ENCODE measurements at places on chromosomes 12 and 14.

- DNase-seq = no peak
Observed at GRCh38 chr14:78951602-78952001, 781.4 kb downstream of the NRXN3 start.

DNA sequence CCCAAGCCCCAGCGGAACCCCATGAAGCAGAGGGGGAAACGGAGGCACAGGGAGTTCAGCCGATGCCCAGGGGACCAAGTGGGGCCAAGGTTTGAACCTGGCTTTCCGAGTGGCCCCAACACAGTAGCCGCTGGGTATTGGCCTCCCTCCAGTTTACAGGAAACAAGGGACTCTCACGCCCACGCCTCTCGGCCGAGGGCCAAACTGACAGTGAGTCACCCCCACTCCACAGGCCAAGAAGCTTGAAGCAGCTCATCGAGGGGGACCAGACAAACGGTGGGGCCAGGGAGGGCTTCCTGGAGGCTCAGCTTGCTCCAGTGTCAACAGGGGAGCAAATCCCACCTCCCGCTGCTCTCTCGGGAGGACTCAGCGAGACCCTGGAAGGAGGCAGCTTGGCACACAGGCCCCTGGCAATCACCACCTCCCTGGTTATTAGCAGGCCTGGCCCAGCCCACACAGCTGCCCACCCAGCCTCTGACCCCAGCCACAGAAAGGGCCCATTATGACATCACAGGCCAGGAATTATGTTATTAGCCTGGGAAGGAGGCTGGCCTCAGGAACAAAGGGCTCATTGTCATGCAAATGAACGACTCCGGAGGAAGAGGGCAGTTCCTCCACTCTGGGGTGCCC is 54.6 kb downstream of the NCOR2 start:
- DNase-seq = no peak

DNA sequence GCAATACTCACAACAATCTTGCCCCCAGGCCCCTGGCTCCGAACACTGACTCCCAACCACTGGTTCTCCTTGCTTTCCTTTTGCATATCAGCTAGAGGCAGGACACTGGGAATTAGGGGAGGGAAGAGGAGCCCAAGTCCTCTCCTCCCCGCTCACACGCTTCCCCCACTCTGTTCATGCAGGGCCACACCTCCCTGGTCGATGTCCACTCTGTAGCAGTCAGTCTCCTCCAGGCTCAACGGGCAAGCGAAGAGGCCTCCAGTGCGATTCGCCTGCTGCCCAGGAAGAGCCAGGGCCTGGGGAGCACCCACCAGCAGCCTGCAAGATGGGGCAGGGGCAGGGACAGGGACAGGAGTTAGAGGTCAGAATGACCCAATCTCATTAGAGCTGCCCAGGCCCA is 4.8 kb downstream of the ITGA7 start:
- no peak for DNase-seq

GRCh38 chr14:71658261-71658860 is 273.9 kb upstream of the RGS6 start:
- DNase-seq = no peak

DNA sequence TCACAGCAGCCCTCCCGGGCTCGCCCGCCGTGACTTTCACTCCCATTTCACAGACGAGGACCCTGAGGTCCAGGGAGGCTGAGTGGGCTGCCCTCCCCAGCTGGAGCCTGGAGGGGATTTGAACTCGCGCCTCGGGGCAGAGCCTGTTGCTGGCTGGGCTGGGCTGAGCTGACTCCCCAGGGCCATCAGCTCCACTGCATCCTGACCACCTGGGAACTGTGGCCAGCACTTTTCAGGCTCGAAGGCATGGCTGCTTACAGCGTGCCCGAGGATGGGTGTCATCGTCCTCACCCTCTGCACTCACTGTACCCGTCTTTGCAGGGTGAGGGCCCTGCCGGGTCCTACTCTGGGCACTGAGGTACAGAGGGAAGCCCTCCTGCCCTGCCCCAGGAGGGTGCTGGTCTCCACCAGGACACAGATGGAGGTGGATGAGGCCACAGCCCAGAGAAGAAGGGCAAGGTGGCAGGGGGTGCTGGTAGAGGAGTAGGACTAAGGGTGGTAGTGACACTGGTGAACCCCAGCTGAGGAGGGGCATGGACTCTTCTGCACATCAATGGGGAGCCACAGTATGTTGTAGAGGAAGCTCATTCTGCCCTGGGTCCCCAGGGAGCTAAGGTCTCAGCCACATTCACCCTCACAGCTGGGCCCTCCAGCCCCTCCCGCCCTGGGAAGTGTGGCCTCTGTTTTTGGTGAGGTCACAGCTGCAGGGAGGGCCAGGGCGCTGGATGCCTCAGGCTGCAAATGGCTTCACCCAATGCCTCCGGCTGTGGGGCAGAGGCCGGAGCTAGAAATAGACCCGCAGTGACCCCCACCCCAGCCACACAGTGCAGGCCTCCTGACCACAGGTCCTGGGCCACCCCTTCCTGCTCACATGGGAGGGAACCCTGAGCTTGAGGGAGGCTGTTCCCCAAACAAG is 365.1 kb upstream of the SFSWAP start:
- no peak for DNase-seq

- no peak for DNase-seq
Observed at GRCh38 chr12:123269896-123270213, 1.8 kb downstream of the CDK2AP1 start.

DNA sequence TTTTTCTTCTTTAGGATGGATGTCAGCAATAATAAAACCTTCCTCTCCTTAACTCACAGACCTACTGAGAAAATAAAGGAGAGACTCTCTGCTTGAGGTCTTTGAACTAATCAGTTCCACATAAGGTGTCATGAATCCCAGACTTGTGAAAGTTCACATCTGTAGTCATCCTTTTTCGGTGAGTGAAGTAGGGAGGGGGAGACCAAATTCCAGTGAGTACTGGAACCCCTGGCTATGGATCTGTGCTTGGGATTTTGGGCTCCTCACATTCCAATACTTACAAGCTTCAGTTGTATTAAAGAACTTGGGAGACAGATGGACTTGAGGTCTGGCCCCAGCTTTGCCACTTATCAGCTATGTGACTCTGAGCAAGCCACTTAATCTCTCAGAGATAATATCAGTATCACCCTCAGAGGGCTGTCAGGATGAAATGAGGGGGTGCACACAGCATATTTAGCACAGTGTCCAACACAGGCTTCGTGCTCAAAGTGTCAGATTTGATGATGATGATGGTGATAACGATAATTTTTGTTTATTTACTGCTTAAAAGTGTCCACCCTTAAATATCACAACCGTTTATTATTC is 34.8 kb upstream of the APPL2 start:
- no peak for DNase-seq

Data from GM12865 (cell line).